ENCODE measurements at places on chromosomes 3 and 15. TPM values are rescaled to one million over a fixed set of nuclear protein-coding genes. Genes with fewer than 3 reads are reported as not detected.

The ABHD17C gene
- total RNA-seq: 27.9 TPM

DNA sequence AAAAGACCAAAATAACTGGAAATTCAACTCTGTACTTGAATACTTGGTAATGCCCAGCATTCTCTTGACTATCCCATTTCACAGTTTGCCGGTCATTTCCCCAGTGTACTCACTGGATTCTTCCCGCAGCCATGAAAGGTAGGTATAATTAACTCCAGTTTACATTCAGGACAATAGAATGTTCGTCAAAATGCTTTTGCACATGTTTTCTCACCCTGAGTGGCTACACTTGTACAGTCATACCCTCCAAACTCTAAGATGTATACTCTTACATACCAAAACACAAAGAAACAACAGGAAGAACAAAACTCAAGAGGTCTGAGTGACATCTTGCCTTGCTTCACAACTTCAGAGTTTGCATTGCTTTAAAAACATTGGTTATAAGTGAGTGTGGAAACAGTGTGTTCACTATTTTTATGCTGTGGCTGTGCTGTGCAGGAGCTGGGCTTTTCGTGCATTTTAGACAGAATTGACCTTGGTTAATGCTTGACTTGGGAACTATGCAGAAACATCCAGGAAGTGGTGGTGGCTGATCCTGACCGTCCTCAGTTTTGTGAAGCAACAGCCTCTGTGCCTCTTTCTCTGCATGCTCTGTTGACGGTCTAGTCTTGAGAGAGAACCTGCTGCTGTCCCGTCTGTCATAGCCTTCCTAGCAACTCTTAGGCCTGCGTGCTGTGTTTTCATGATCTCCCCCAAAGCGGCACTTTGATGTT is 90.5 kb downstream of the IGF1R start:
- no peak overlapping the region for H3K4me3 ChIP-seq
- H3K4me1 ChIP-seq: no peaks in the 10 kb centered on the region
- no peak for DNase-seq
- no peak overlapping the region for H3K27ac ChIP-seq

The MRAS gene
- 13.5 TPM for total RNA-seq

DNA sequence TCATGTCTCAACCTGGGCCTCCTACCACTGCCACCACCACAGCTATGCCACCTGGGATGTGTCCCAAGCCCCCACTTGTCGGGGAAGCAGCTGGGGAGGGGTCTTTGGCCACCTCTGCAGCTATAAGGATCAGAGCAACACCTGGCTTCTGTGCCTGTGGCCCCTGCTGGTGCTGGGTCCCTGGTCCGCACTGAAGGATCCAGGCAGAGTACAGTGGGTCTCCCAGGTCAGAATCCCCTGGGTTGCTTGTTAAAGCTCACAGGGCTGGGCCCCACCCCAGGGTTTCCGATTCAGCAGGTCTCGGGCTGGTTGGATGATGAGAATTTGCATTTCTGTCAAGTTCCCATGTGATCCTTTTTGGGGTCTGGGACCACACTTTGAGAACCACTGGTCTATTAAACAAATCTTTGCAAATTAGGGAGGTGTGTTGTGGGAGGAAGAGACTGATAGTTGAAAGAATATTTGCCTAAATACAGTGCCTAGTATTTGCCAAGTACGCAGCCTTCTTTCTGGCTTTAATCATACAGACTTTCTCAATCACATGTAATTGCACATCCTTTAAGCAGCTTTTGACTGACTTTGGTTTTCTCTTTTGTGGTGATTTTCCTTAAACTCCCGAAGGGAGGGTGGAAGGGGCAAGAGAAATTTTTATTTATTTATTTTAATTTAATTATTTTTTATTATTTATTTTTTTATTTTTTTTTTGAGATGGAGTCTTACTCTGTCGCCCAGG is 127.3 kb downstream of the IGF1R start:
- no peaks in the 10 kb centered on the region for H3K27me3 ChIP-seq
- H3K36me3 ChIP-seq: no peaks in the 10 kb centered on the region
- no peak overlapping the region for H3K27ac ChIP-seq
- peaks cover 7% of the 10 kb centered on the region for H3K4me1 ChIP-seq
- H3K4me3 ChIP-seq: no peak overlapping the region
- no peak for DNase-seq

GRCh38 chr3:41742121-41742520 is 219.8 kb downstream of the ULK4 start:
- no peak overlapping the region for H3K4me3 ChIP-seq
- no peaks in the 10 kb centered on the region for H3K27me3 ChIP-seq
- no peaks in the 10 kb centered on the region for H3K36me3 ChIP-seq
- H3K27ac ChIP-seq: no peak overlapping the region

The ZNF80 gene
- 0.12 TPM for total RNA-seq

- peak overlapping the region; percentile 93 for H3K4me3 ChIP-seq
- H3K27me3 ChIP-seq: no peaks in the 10 kb centered on the region
- peaks cover 21% of the 10 kb centered on the region for H3K4me1 ChIP-seq
- H3K36me3 ChIP-seq: no peaks in the 10 kb centered on the region
Observed at GRCh38 chr15:41971895-41972252, 483 bp downstream of the EHD4 start.

DNA sequence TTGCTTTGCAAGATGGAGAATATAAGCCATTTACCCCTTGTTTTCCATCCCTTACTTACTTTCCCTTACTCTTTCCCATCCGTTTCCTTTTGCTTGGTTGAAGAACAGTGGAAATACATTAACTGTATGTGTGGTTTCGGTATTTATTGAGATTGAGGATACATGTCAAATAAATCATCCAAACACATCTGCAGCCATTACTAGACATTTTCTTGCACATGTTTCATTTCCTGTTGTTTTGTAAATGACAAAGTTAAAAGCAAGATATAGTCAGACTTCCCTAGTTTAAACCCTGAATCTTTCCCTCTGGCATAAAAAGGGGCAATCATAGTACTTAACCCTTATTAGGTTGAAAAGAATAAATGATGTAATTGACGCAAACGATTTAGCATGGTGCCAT is 82.1 kb upstream of the BCHE start:
- no peaks in the 10 kb centered on the region for H3K4me1 ChIP-seq
- no peak for DNase-seq
- no peaks in the 10 kb centered on the region for H3K36me3 ChIP-seq
- no peaks in the 10 kb centered on the region for H3K27me3 ChIP-seq

The GOLGA8N gene
- total RNA-seq: 2.4 TPM

The ZPLD1 gene
- total RNA-seq: not detected

The RNF168 gene
- 25.1 TPM for total RNA-seq

The CCDC191 gene
- 4.1 TPM for total RNA-seq

The DUOX2 gene
- total RNA-seq: 0.44 TPM

The ITIH4 gene
- total RNA-seq: 4.1 TPM

DNA sequence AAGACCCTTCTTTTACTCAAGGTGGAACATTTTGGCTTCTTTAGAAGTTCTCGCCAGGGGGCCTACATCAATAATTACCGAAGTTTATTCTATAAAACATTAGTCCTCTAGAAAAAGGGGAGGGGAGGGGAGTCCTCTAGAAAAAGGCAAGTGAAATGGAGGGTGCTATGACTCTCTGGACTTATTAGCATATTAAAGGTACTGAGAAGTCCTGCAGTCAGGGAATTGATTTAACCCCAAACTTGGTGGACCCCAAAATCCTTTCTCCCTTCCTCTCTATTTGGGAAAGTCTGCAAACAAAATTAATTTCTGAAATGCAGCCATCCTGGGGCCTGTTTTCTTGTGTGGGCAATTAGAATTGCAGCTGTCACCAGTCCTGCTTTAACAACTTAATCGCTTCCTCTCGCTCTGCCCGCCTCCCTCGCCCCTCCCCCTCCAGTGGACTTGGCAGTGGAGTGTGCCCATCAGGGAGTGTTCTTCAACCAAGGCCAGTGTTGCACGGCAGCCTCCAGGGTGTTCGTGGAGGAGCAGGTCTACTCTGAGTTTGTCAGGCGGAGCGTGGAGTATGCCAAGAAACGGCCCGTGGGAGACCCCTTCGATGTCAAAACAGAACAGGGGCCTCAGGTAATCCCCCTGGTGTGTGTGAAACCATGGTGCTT is 18.9 kb upstream of the LRRK1 start:
- no peaks in the 10 kb centered on the region for H3K27me3 ChIP-seq
- H3K27ac ChIP-seq: no peak overlapping the region
- no peaks in the 10 kb centered on the region for H3K4me1 ChIP-seq
- no peak for DNase-seq
- peaks cover 98% of the 10 kb centered on the region for H3K36me3 ChIP-seq

DNA sequence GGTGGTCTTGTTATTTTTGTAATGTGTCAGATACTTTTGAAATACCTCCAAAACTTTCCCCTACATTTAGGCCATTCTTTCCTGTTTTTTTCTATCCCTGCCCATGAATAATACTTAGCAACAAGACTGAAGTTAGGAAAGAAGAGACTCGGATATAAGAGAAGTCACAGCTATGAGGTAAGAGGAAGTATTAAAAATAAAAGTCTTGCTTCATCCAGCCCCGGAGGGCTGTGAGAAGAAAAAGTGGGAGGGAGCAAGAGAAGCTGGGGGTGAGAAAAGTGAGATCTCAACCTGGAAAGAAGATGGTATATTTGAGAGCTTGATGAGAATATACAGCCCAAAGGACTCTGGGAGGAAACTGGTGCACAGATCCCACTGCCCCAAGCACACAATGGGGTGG is 213.5 kb upstream of the CDIN1 start:
- H3K27ac ChIP-seq: no peak overlapping the region
- no peak overlapping the region for H3K4me3 ChIP-seq
- peaks cover 2% of the 10 kb centered on the region for H3K36me3 ChIP-seq
- H3K27me3 ChIP-seq: no peaks in the 10 kb centered on the region
- no peak for DNase-seq

The FBXO40 gene
- total RNA-seq: not detected

- H3K4me3 ChIP-seq: no peak overlapping the region
- no peaks in the 10 kb centered on the region for H3K27me3 ChIP-seq
- no peak overlapping the region for H3K27ac ChIP-seq
- no peak for DNase-seq
- H3K4me1 ChIP-seq: no peaks in the 10 kb centered on the region
Observed at GRCh38 chr15:75599401-75599800, 20.3 kb upstream of the PTPN9 start.

The SCN11A gene
- total RNA-seq: 0.05 TPM

The TRPM1 gene
- total RNA-seq: not detected

DNA sequence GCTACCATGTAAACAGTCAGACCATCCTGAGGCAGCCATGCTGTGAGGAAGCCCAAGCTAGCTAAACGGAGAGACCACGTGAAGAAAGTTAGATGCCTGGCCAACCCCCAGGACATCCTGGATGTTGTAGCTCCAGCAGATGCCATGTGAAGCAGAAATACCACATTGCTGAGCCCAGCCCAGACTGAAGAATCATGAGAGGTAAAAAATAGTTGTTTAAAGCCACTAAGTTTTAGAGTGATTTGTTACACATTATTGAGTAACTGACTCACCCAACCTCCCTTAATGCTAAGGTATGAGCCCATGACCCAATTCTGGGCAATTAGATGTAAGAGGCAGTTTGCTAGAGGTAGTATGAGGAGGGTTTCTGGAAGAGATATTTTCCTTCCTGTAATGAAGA is 200.5 kb downstream of the THRB start:
- H3K4me1 ChIP-seq: no peaks in the 10 kb centered on the region
- no peak for DNase-seq
- no peaks in the 10 kb centered on the region for H3K36me3 ChIP-seq

The PIGB gene
- 15.1 TPM for total RNA-seq

The C3orf85 gene
- total RNA-seq: not detected

- no peak overlapping the region for H3K27ac ChIP-seq
- no peak for DNase-seq
- H3K27me3 ChIP-seq: no peaks in the 10 kb centered on the region
Observed at GRCh38 chr3:88267441-88267840, 117.7 kb downstream of the C3orf38 start.

DNA sequence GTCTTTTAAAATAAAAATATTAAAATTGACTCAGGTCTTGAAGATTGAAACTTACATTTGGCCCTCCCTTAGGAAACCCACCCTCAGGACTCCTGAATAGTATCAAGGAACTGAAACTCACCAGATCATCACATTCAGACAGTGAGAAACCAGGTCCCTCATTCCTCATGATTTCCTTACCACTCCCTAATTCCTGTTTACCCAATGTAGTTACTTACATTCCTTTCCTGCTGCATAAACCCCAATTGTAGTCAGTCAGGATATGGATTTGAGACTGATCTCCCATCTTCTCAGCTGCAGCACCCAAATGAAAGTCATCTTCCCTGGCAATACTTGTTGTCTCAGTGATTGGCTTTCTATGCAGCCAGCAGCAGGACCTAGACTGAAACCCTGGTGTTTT is 8.6 kb downstream of the ATP13A4 start:
- H3K27me3 ChIP-seq: no peaks in the 10 kb centered on the region
- H3K4me1 ChIP-seq: no peaks in the 10 kb centered on the region
- H3K4me3 ChIP-seq: no peak overlapping the region
- DNase-seq: no peak

The TFDP2 gene
- total RNA-seq: 55.4 TPM

DNA sequence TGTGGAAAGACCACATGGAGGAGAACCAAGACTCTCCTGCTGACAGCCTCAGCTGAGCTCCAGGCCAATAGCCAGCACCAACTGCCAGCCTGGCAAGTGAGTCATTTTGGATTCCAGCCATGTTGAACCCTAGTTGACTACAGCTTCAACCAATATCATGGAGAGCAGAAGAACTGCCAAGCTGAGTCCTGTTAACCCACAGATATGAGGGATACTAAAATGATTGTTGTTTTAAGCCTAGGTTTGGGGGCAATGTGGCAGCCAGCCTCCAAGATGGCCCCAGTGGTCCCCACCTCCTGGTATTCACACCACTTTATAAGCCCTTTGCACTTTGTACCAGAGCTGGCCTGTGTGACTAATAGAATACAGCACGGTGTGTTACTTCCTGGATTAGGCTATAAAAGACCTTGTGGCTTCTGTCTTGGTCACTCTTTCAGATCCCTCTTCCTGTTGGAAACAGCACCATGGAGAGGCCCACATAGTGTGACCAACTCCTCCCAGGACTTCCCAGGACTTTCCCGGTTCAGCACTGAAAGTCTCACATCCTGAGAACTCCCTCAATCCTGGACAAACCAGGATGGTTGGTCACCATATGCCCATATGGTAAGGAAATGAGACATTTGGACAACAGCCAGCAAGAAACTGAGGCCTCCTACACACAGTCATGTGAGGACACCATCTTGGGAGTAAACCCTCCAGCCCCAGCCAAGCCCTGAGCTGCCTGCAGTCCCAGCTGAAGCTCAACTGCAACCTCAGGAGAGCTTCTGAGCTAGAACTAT is 32.4 kb upstream of the CDV3 start:
- H3K4me3 ChIP-seq: peak overlapping the region; percentile 11
- peak; percentile 56 for DNase-seq
- H3K4me1 ChIP-seq: peaks cover 19% of the 10 kb centered on the region
- no peaks in the 10 kb centered on the region for H3K36me3 ChIP-seq
- H3K27ac ChIP-seq: no peak overlapping the region
- no peaks in the 10 kb centered on the region for H3K27me3 ChIP-seq

- H3K27ac ChIP-seq: no peak overlapping the region
- no peaks in the 10 kb centered on the region for H3K27me3 ChIP-seq
- H3K4me1 ChIP-seq: no peaks in the 10 kb centered on the region
- DNase-seq: no peak
- no peak overlapping the region for H3K4me3 ChIP-seq
Observed at GRCh38 chr3:17166369-17166768, 281.6 kb downstream of the PLCL2 start.

Measured in HCT116 (cell line).